Non-pigmented ciliary epithelial cell (primary cell): ENCODE measurements at places on chromosomes 4 and X.

DNA sequence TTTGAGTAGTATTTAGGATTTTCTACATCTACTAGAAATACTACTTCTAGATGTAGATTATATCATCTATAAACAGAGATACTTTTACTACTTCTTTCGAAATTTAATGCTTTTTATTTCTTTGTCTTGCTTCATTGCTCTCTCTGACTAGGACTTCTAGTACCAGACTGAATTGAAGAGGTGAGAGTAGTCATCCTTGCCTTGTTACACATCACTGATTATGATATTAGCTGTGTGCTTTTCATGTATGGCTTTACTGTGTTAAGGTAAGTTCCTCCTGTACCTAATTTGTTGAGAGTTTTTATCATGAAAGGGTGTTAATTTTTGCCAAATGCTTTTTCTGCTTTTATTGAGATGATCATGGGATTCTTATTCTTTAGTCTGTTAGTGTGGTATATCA, 19.6 kb upstream of the IL2 start:
- no peak for DNase-seq

GRCh38 chrX:149877636-149878035, 3.3 kb upstream of the MAGEA8 start:
- DNase-seq = no peak

DNA sequence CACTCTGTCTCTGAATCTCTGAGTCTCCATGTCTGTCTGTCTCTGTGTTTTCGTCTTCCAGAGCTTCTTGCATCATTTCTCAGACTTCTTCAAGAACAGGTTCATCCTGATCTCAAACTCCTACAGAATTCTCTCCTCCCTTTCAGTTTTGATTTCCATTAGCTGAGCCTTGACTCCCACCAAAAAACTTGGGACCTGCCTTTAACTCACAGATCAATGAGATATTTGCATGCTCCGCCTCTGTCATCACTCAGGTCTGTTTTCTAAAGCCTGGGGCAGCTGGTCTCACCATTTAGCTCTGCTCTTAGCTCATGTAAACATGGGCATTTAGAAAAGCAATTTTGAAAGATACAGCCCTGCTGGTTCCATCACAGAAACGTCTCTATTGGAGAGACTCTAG, 8.6 kb downstream of the DAPP1 start:
- no peak for DNase-seq

DNA sequence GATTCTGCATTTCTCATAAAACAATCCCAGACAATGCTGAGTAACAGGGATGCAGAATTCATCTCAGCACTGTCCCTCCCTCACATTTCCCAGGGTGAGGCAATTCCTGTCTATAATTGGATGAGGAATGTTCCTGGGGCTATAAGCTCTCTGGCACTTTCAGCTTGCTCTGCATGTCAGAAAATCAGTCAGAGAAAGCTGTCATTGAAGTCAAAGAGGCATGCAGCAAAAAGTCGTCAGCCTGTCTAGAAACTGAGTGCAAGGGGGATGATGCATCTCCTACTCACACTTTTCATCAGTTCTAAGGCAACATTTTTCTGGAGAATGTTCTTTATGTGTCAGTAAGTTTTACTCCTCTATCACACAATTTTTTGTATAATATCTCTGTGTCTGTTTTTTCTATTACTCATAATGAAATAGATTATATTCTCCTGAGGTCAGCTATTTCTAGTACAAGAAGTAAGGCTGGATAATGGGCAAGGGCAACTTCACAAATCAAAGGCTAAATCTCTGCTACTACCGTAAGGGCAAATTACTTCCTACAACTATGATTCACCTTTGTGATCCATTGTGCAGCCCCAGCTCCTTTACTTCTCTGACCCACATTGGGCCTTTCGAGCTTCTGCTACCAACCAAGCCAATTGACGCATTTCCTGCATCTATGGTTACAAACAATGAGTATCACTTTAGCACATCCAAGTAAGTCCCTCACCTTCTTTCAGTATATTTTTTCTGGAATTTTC, 56.0 kb downstream of the TASL start:
- DNase-seq = no peak

DNA sequence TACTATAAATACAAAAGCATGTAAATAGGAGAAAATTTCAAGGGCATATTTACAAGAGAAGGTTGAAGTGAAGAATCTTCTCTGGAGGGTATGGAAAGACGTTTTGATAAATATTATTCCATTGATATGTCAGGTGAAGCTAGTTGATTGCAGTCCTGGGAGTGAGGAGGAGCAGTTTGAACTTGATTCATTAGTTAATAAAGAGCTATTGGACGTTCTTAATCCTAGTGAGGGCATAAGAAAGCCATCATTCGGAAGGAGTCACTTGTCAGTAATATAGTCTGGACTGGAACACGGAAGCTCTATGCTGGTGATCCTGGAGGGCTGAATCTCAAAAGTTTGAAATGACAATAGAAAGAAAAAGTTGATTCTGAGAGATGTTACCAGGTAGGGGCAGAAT, 455.1 kb downstream of the PACRGL start:
- DNase-seq = no peak

- peak; percentile 52 for DNase-seq
These were observed 54.0 kb upstream of the AMELX start for GRCh38 chrX:11239230-11239629.

GRCh38 chr4:149211876-149212275, 603.8 kb downstream of the IQCM start:
- no peak for DNase-seq

DNA sequence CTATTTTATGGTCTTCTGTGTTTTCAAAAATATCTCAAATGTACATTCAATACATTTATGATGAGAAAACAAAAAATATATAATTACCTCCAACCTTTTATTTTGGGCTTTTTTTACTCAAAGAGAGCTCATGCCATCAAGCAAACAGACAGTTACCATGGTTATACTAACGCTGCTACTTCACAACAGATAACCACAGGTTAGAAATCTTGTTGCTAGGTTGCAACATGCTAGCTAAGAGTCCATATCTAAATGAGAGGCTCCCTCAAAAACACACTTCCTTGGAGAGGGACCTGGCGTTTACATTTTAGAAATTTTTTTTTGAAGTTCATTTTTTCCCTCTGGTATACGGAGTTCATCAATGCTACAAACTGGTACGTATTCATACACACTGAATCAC, 44.3 kb downstream of the TBC1D9 start:
- DNase-seq = no peak

- no peak for DNase-seq
These were observed 20.6 kb downstream of the SH3KBP1 start for GRCh38 chrX:19866626-19867410.

DNA sequence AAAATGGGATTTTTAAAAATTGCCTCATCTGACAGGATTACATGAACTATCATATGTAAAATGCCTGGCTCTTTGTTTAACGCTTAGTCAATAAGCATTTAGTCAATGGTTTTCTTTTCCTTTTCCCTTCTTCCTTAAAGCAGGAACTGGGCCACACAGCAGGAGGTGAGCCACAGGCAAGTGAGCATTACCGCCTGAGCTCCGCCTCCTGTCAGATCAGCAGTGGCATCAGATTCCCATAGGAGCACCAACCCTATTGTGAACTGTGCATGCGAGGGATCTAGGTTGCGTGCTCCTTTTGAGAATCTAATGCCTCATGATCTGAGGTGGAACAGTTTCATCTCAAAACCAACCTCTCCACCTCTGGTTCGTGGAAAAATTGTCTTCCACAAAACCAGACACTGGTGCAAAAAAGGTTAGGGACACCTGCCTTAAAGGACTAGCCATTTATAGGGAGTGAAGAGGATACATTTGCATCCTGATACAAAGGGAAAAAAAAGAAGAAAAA, 306.1 kb downstream of the FBXW7 start:
- DNase-seq = no peak

DNA sequence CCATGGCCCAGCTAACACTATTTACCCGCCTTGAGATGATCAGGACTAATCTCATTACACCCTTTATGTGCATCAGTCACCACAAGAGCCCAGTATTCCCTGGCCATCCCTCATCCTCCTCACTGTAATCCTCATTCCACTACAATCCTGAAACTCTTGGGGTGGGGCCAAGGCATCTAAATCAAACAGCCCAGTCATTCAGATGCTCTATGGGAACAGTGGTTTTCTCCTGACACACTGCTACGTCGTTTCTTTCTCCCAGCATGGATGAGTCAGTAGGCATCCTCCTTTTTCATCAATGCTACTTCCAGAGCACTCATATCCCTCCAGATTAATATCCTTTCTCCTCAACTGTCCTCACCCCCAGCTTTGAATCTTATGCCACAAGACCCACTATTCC, 5.6 kb downstream of the SDAD1 start:
- DNase-seq = peak; percentile 79

DNA sequence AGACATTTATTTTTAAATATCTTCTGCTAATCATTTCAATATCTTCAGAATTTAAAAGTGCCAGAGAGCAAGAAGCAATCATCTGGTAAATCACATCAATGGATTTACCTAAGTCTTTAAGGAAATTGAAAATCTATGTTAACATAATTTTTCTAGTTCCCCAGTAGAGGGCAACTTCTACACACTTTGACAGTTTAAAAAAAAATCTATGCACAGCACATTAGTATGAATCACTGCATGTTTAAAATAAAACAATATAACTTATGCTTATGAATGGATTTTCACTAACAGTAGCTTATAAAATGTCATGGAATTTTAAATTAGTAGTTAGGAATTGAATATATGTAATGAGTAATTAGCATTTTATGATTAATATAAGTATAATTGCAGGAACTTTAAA, 126.5 kb downstream of the REELD1 start:
- DNase-seq = peak; percentile 9
